ENCODE measurements at places on chromosomes 2 and 18. TPM values are rescaled to one million over a fixed set of nuclear protein-coding genes. Genes with fewer than 3 reads are reported as not detected.

- H3K4me3 ChIP-seq = no peak overlapping the region
- no peaks in the 10 kb centered on the region for H3K27me3 ChIP-seq
- H3K36me3 ChIP-seq = no peaks in the 10 kb centered on the region
- DNase-seq = no peak
- H3K4me1 ChIP-seq = peaks cover 40% of the 10 kb centered on the region
These were observed 52.4 kb downstream of the TNS1 start for GRCh38 chr2:217950401-217950871.

DNA sequence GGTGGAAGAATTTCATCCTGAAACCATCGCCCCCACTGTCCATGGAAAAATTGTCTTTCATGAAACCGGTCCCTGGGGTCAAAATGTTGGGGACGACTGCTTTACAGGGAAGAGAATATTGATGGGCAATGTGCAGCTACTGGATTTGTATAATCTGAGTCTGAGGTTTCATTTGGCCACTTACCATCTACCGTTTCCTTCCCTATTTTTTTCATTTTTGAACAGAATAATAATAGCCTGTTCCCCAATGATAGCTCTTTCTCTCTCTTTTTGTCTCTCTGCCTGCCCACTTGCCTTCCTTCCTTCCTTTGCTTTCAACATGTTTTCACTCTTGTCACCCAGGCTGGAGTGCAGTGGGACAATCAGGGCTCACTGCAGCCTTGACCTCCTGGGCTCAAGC is 78.3 kb upstream of the TLK1 start:
- H3K4me3 ChIP-seq = no peak overlapping the region
- no peak for DNase-seq
- H3K36me3 ChIP-seq = no peaks in the 10 kb centered on the region

DNA sequence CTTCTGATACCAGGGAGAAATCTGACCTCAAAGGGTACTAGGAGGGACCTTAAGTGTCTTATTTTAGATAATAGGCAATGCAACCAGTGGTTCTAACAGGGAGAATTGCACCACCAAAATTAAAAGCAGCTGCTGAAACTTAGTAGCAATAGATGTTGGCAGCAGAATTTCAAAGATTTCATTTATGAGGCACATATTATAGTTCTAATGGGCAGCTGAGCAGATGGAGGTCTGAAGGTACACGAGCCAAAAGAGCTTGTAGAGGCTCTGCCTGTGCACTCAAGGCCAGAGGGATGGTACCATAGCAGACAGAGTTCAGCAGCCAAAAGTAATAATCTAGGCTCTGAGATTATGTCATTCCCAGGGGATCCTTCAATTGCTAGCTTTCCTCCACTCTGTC is 87.3 kb upstream of the NCKAP5 start:
- H3K27me3 ChIP-seq = no peaks in the 10 kb centered on the region
- no peak for DNase-seq
- no peak overlapping the region for H3K4me3 ChIP-seq
- H3K27ac ChIP-seq = no peak overlapping the region
- no peaks in the 10 kb centered on the region for H3K36me3 ChIP-seq

DNA sequence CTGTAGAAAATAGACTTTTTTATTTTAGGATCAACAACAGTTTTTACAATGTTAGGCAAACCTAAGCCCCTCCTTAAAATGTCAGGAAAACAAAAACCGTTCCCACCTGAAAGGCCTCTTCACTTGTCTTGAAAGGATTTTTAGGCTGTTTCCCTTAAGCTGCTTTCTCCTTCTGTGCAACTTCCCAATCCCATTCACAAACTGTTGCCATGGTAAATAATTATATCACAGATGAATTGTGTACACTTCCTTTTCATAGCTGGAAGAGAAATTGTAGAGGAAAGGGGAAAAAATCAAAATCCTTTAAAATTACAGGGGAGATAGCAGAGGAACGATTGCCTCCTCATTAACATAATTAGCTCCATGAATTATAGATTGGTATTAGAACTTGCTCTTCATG is 1488.0 kb upstream of the CELF4 start:
- H3K36me3 ChIP-seq = no peaks in the 10 kb centered on the region
- H3K27me3 ChIP-seq = no peaks in the 10 kb centered on the region
- H3K4me3 ChIP-seq = no peak overlapping the region

DNA sequence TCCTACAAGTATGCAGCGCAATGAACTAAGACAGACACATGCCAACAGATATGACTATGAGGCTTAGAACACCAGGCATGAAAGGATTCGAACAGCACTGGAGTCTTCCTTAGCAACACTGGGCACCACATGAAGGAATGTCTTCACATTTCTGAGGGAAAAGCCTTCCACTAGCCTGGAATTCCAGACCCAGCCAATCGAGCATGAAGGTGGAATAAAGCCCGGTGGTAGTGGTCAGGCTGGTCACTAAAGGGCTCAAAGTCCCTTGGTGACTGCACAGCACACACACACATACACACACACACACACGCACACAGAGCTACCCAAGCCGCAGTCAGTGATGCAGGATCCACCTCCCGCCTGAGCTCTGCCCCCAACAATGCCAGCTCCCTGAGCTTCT is 19.7 kb upstream of the SFXN5 start:
- H3K27ac ChIP-seq = no peak overlapping the region
- DNase-seq = no peak
- H3K4me3 ChIP-seq = no peak overlapping the region
- H3K36me3 ChIP-seq = peaks cover 28% of the 10 kb centered on the region
- H3K4me1 ChIP-seq = peaks cover 13% of the 10 kb centered on the region
- no peaks in the 10 kb centered on the region for H3K27me3 ChIP-seq

DNA sequence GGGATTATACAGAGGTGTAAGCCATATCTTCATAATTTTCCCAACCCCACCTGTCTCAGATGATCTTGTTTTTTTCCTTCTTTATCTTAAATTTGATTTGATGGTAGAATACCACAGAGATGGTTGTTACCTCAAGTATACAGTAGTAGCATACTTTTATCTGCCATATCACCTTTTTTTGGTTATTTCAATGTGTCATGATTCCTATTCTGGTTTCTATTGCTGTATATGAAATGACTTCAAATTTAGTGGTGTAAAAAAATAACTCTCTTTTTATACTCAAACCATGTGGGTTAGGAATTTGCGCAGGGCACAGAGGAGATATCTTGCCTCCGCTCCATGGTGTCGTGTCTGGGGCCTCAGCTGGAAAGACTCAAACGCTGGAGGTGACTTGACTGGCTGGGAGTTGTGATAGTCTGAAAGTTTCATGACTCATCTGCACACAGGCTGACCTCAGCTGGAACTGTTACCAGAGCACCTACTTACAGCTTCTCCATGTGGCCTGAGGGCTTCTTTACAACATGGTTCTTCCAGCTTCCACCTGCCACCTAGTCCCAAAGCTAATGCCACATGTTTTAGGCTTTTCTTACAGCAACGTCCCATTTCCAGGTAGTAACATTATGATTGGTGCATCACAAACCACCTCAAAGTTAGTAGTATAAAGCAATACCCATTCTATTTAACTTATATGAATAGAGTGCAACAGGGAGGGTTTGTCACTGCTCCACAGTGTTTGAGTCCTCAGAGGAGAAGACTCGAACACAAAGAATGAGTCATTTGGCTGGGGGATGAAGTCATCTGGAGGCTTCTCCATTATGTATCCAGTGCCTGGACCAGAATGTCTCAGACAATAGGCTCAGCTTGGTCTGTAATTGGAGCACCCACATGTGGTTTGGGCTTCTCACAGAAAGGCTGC is 82.3 kb upstream of the XPO1 start:
- H3K27me3 ChIP-seq = no peaks in the 10 kb centered on the region
- no peaks in the 10 kb centered on the region for H3K4me1 ChIP-seq
- H3K36me3 ChIP-seq = no peaks in the 10 kb centered on the region
- no peak for DNase-seq
- no peak overlapping the region for H3K4me3 ChIP-seq

The ABCB11 gene
- total RNA-seq = not detected

The CCBE1 gene
- total RNA-seq = not detected

The DYTN gene
- not detected for total RNA-seq

Data from psoas muscle (tissue), 8 donors.